ENCODE measurements at places on chromosomes 13 and 19. TPM values are rescaled to one million over a fixed set of nuclear protein-coding genes. Genes with fewer than 3 reads are reported as not detected.

DNA sequence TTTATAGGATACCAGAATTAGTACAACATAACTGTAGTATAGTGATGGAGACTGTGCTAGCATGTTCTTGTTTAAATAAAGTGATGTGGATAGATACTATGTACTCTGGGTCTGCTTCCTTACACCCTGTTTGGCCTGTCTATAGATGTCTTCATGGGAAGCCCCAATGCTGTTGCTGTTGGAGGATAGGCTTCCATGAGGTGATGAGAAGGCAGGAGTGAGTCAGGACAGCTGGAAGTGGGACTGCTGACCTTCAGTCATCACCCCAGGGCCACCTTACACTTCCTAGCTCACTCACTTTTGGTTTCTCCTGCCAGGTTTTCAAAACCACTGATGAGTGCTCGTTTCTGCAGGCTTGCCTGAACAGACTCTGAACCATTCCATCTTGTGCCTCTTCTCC, 4.2 kb downstream of the KCTD4 start:
- no peak overlapping the region for H3K4me3 ChIP-seq
- H3K27ac ChIP-seq = no peak overlapping the region
- H3K27me3 ChIP-seq = no peaks in the 10 kb centered on the region
- H3K36me3 ChIP-seq = no peaks in the 10 kb centered on the region

GRCh38 chr13:93230261-93230855, 3.8 kb downstream of the GPC6 start:
- no peaks in the 10 kb centered on the region for H3K36me3 ChIP-seq
- H3K27ac ChIP-seq = no peak overlapping the region
- H3K27me3 ChIP-seq = no peaks in the 10 kb centered on the region
- H3K4me1 ChIP-seq = no peaks in the 10 kb centered on the region

DNA sequence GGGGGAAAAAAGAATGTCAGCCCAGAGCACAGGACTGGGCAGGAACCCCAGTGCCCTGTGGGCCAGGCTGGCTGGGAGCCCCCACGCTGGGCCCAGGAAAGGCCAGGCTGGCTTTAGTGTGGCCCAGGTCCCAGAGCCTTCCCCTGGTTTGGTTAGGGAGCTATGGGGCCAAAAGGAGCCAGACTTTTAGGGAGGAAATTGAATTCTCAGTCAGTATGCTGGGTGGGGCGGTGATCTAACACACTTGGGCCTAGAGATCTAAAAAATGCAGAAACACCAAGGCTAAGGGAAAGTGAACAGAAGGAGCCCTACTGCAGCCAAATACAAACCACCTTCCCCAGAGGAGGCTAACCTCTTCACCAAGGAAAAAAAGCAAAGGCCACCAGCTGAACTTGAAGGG, 137.5 kb downstream of the CRYL1 start:
- no peaks in the 10 kb centered on the region for H3K27me3 ChIP-seq
- H3K4me1 ChIP-seq = no peaks in the 10 kb centered on the region
- H3K27ac ChIP-seq = no peak overlapping the region
- DNase-seq = no peak

DNA sequence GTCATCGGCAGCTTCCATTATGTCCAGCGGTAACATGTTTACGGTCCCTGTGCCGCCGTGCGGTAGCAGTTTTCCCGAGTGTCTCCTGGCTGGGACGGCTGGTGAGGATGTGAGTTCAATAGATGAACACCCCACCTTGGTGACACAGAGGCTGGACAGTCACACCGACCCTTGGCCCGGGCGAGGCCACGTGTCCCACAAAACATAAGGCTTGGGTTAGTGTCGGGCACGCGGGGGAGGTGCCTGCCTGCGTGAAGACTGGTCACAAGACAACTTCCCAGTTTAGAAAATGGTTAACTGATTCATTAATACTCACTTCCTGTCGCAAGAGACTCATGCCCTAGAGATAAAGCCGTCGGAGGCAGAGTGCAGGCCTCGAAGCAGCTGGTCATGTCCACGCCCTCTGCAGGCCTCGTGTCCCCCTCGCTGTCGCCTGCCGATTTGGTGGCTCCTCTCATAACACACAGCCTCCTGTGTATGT, 17.2 kb downstream of the RASA3 start:
- H3K4me3 ChIP-seq = no peak overlapping the region
- H3K36me3 ChIP-seq = no peaks in the 10 kb centered on the region
- H3K27ac ChIP-seq = peak overlapping the region; percentile 91
- no peaks in the 10 kb centered on the region for H3K27me3 ChIP-seq
- DNase-seq = peak; percentile 83
- H3K4me1 ChIP-seq = peaks cover 41% of the 10 kb centered on the region

- no peak overlapping the region for H3K27ac ChIP-seq
- H3K4me3 ChIP-seq = no peak overlapping the region
- no peaks in the 10 kb centered on the region for H3K4me1 ChIP-seq
- H3K36me3 ChIP-seq = no peaks in the 10 kb centered on the region
- no peak for DNase-seq
Measured at GRCh38 chr19:32104153-32104849, 241.1 kb upstream of the ZNF507 start.

GRCh38 chr19:38076337-38076736, 147.7 kb downstream of the DPF1 start:
- H3K36me3 ChIP-seq = peaks cover 1% of the 10 kb centered on the region
- DNase-seq = no peak

- no peaks in the 10 kb centered on the region for H3K27me3 ChIP-seq
- DNase-seq = peak; percentile 40
- no peak overlapping the region for H3K27ac ChIP-seq
- H3K4me1 ChIP-seq = peaks cover 14% of the 10 kb centered on the region
Measured at GRCh38 chr13:19713186-19713965, 69.4 kb downstream of the PSPC1 start.

- no peak overlapping the region for H3K27ac ChIP-seq
- H3K4me1 ChIP-seq = no peaks in the 10 kb centered on the region
- no peak for DNase-seq
- no peaks in the 10 kb centered on the region for H3K36me3 ChIP-seq
Measured at GRCh38 chr19:41570179-41570578, 5.8 kb upstream of the CEACAM21 start.

The ZNF491 gene
- 0.85 TPM for total RNA-seq

The ZNF234 gene
- total RNA-seq = 10.6 TPM

The CEBPA gene
- total RNA-seq = not detected

The TMEM150B gene
- not detected for total RNA-seq
